ENCODE measurements at places on chromosomes 13 and 19. TPM values are rescaled to one million over a fixed set of nuclear protein-coding genes. Genes with fewer than 3 reads are reported as not detected.

CFD gene
- total RNA-seq, result 0.54 TPM

CEACAM4 gene
- not detected for total RNA-seq

LRRC63 gene
- not detected for total RNA-seq

NMRK2 gene
- total RNA-seq, result not detected

CYP4F12 gene
- not detected for total RNA-seq

COG6 gene
- total RNA-seq, result 18.7 TPM

NCR1 gene
- total RNA-seq, result not detected

PRODH2 gene
- total RNA-seq, result not detected

FBN3 gene
- not detected for total RNA-seq

ZNF486 gene
- 6.2 TPM for total RNA-seq

LPAR2 gene
- total RNA-seq, result 0.54 TPM

WDR88 gene
- under 0.01 TPM for total RNA-seq

PSG2 gene
- not detected for total RNA-seq

PLEKHF1 gene
- total RNA-seq, result 7.3 TPM

ZNF813 gene
- total RNA-seq, result 7.3 TPM

IL27RA gene
- 3.8 TPM for total RNA-seq

IGFL3 gene
- total RNA-seq, result not detected

RDH8 gene
- not detected for total RNA-seq

ZNF91 gene
- total RNA-seq, result 10.8 TPM

EDDM13 gene
- 3.7 TPM for total RNA-seq

ZNF90 gene
- total RNA-seq, result 0.33 TPM

TMEM161A gene
- total RNA-seq, result 14.1 TPM

CRX gene
- not detected for total RNA-seq

RFPL4AL1 gene
- not detected for total RNA-seq

SIAH3 gene
- not detected for total RNA-seq

POLRMT gene
- 22.3 TPM for total RNA-seq

SLC25A42 gene
- total RNA-seq, result 4.1 TPM

LRRC8E gene
- total RNA-seq, result 0.43 TPM

NFILZ gene
- total RNA-seq, result not detected

LGALS7 gene
- not detected for total RNA-seq

SIGLEC6 gene
- total RNA-seq, result not detected

FXYD3 gene
- not detected for total RNA-seq

SLC25A41 gene
- total RNA-seq, result not detected

GEMIN7 gene
- 12.2 TPM for total RNA-seq

NOVA2 gene
- total RNA-seq, result 3.7 TPM

KLF1 gene
- 0.09 TPM for total RNA-seq

SMIM44 gene
- total RNA-seq, result not detected

SHC2 gene
- total RNA-seq, result 9.3 TPM

Measured in dermis lymphatic vessel endothelial cell (primary cell).